ENCODE measurements at places on chromosomes 7 and 10.

GRCh38 chr7:47833211-47833610 lies 115.1 kb downstream of the PKD1L1 start:
- no peak for DNase-seq

DNA sequence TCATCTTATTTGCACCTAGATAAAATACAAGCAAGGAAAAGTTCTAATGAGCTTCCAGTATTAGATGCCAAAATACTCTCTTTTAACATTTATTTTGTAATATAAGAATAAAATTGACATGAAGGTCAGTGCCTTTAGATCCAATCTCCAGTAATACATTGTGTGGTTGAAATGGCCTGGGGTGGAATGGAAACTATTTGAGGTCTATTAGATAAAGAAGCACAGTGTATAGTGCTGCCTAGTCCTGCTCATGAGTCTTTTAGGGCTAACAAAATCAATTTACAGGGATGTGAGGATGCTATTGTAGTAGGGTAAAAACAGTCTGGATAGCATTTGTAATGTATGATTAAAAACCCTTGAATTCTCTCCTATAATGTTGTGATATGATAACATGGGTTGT lies 84.5 kb upstream of the ETV1 start:
- DNase-seq, result no peak

DNA sequence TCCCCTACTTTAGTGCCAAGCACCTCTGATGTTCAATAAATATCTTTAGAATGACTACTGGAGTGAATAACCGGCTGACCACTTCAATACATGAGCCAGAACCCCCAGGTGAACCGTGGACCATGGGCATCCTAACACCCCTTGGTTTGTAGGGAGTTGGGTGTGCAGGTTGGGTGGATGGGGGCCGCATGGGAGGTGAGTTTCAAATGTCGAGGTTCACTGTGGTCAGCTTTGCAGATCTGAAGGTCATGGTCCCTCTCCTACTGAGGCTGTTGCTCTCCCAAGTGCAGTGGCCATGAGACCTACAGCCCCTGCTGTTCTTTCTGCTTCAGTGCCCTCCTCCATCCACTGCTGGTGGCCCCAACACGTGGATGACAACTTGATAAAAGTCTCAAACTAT lies 178.0 kb upstream of the MKI67 start:
- DNase-seq, result no peak

GRCh38 chr7:12715372-12716133 lies 28.1 kb downstream of the ARL4A start:
- DNase-seq, result peak; percentile 78

GRCh38 chr10:21526860-21527597 lies 1.5 kb upstream of the SKIDA1 start:
- DNase-seq, result peak; percentile 62

GRCh38 chr7:2379821-2380450 lies 23.5 kb upstream of the CHST12 start:
- no peak for DNase-seq

- DNase-seq, result no peak
These were observed 22.9 kb upstream of the MTPAP start for GRCh38 chr10:30371954-30372353.

- no peak for DNase-seq
These were observed 44.8 kb downstream of the MALSU1 start for GRCh38 chr7:23343806-23344475.

DNA sequence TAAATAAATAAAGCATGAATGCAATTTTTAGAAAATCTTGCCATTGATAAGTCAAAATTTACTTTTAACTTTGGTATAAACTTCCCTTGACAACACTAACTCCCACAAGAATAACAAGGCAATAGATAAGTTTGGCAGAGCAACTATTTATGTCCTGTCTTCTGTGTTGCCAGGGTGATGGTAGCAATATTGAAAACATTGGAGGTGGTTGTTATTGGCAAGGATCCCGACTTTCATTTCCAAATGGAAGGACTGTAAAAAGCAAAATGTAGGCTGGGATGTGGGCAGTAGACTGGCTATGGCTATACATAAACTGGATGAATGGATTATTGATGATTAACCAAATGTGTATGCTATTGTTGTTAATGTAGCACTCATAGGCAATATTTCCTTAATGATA lies 134.9 kb upstream of the CACNA2D1 start:
- DNase-seq, result no peak
